Endodermal cell (in vitro differentiated cells): ENCODE measurements at places on chromosomes 6 and 20. TPM values are rescaled to one million over a fixed set of nuclear protein-coding genes. Genes with fewer than 3 reads are reported as not detected.
A peak's percentile ranks its signal among the peaks of the same experiment; 100 is the strongest.

MAK gene
- 0.18 to 0.33 TPM (median 0.32 TPM) in 3 replicates for total RNA-seq

DNA sequence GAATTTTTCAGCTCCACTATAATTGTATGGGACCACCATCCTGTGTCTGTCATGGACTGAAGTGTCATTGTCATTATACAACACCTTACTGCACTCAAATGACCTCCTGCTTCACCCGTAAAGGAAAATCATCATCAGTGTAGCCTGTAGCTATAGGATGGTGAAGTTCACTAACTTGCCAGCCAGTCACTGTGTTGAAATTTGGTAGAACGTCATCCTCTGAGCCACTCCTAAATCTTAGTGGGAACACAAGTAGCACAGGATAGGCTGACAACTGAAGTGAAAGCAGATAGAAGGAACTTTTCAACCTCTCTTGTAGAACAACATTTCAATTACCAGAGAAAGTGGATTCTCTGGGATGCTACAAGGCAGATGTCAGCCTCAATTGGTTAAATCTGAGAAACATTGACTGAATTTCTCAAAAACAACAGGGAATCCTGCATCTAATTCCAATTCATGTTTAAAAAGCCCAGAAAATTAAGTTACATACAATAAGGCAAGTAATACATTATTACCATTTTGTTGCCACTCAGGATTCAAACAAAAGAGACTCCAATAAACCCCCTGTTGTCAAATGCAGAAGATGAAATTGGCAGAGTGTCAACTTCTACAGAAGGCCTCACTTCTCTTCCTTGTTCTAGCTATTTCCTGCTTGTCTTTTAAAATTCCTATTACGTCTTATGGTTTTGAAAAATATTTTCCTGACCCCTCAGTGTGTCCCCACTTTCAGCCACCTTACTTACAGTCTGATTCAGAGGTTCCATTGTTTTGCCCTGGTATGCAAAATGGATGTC is 647.9 kb upstream of the AGPAT4 start:
- H3K27me3 ChIP-seq = no peaks in the 10 kb centered on the region
- no peak overlapping the region for H3K4me3 ChIP-seq
- H3K36me3 ChIP-seq = no peaks in the 10 kb centered on the region

DNA sequence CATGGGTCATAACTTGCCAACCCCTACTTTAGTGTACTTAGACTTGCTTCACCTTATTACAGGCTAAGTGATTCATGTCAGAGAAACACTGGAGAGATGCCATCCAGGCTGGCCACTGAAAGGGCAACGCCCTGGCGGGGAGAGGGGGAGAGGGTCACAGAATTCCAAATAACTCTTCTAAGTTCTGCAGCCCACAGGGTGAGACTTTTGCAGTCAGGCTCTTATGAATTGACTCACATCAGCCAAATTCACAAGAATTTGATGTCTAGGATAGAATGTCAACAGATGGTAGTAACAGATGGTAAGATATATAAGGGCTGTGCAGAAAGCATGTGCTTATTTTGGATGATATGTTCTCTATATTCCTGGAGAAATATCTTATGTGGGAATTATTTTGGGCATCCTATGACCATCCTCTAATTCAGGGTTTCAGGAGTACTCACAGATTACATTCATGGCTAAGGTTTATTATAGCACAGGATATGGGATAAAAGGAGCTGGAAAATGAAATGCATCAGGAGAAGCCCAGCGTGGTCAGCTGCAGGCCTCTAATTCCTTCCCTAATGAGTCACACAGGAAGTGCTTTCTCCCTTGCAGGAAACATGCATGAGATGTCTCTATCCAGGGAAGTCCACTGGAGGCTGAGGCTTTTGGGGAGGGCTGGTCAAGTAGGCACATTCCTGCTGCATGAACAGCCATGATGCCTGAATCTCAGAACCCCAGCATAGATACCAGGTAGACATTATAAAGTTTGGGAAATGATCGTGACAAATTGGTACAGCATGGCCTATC is 58.7 kb upstream of the RIN2 start:
- H3K4me1 ChIP-seq = no peaks in the 10 kb centered on the region
- no peak overlapping the region for H3K4me3 ChIP-seq
- peaks cover 11% of the 10 kb centered on the region for H3K36me3 ChIP-seq
- DNase-seq = no peak

FKBP1C gene
- 0.55 and 0.88 TPM in 2 replicates for total RNA-seq

YTHDF1 gene
- total RNA-seq = 63.7 and 64.9 TPM in 2 replicates

- H3K27ac ChIP-seq = no peak overlapping the region
- H3K4me1 ChIP-seq = no peaks in the 10 kb centered on the region
- H3K27me3 ChIP-seq = no peaks in the 10 kb centered on the region
- no peaks in the 10 kb centered on the region for H3K36me3 ChIP-seq
Measured at GRCh38 chr6:33568826-33569570, 11.1 kb downstream of the BAK1 start.

DNA sequence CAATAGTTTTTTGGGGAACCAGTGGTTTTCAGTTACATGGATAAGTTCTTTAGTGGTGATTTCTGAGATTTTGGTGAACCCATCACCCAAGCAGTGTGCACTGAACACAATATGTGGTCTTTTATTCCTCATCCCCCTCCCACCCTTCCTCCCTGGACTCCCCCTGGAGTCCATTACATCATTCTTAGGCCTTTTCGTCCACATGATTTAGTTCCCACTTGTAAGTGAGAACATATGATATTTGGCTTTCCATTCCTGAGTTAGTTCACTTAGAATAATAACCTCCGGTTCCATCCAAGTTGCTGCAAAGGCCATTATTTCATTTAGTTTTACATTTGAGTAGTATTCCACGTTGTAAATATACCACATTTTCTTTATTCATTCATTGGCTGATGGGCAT is 28.3 kb downstream of the RPP40 start:
- H3K4me1 ChIP-seq = peaks cover 7% of the 10 kb centered on the region
- no peak for DNase-seq
- no peak overlapping the region for H3K4me3 ChIP-seq
- H3K27ac ChIP-seq = no peak overlapping the region
- H3K36me3 ChIP-seq = no peaks in the 10 kb centered on the region
- no peaks in the 10 kb centered on the region for H3K27me3 ChIP-seq

PTGIS gene
- 20.9 to 24.3 TPM (median 22.5 TPM) in 3 replicates for total RNA-seq

DNA sequence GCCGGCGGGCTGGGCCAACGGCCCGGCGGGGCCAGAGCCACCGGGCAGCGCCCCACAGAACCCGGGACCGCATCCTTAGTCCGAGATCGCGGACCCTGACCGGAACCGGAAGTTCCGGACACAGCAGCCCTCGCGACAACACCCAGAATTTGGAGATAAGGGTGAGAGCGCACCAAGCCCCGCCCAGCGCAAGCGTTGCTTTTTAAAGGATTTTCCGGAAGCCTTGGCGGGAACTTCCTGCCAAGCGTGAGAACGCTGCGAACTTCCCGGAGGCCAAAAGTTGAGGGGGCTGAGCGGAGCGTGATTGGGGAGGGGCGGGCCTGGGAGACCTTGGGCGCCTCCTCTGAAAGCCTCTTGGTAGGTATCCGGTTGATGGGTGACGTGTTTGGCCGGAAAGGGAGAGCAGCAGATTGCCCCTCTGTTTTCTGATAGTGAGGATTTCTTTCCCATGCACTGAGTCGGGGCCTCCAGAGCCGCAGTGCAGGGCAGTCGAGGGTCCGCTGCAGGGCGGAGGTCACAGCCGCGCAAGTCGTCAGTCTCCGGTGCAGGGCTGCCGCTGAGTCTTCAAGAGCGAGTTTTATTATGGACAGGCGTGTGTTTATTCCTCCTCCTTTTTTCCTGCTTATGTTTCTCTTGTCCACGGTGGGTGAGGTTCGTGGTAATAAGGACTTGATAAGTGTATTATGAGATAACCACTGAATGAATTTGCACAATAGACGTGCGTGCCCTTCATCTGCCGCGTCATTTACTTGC is at the start of gene MTRF1L:
Gene MTRF1L, minus strand, starts transcription at position 97 of the 753 bp plus-strand sequence. Its CDS starts 24 bp downstream, at position 73.
- H3K27ac ChIP-seq = peak within 1 kb of the TSS; percentile 70
- peaks cover 18% of the 10 kb centered on the region for H3K36me3 ChIP-seq
- no peaks in the 10 kb centered on the region for H3K27me3 ChIP-seq
- no peaks in the 10 kb centered on the region for H3K4me1 ChIP-seq
- peak; percentile 99 for DNase-seq

- peaks cover 2% of the 10 kb centered on the region for H3K4me1 ChIP-seq
- no peak for DNase-seq
- no peaks in the 10 kb centered on the region for H3K36me3 ChIP-seq
- no peak overlapping the region for H3K27ac ChIP-seq
- no peak overlapping the region for H3K4me3 ChIP-seq
Measured at GRCh38 chr6:118639054-118639964, 12.1 kb downstream of the CEP85L start.

DNA sequence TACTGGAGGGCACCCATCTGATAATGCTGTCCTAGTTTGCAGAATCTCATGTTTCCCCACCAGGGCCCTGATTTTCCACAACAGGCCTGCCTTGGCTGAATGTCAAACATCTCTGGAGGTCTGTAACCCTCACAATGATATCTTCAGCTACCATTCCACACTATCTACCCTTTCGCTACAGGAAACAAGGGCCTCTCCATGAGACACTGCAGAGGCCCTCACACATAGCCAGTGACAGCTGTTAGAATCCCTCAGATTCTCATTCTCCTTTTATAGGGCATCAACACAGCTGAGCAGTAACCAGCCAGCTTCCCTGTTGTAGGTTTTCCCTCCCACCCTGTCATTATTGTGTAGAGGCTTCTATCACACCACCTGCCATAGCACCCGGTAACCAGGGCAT is 29.6 kb upstream of the MICB start:
- H3K27me3 ChIP-seq = peaks cover 32% of the 10 kb centered on the region
- no peak overlapping the region for H3K27ac ChIP-seq
- H3K4me3 ChIP-seq = no peak overlapping the region
- H3K36me3 ChIP-seq = no peaks in the 10 kb centered on the region
- no peaks in the 10 kb centered on the region for H3K4me1 ChIP-seq

PABPC1L gene
- 127 and 142 TPM in 2 replicates for total RNA-seq

DNA sequence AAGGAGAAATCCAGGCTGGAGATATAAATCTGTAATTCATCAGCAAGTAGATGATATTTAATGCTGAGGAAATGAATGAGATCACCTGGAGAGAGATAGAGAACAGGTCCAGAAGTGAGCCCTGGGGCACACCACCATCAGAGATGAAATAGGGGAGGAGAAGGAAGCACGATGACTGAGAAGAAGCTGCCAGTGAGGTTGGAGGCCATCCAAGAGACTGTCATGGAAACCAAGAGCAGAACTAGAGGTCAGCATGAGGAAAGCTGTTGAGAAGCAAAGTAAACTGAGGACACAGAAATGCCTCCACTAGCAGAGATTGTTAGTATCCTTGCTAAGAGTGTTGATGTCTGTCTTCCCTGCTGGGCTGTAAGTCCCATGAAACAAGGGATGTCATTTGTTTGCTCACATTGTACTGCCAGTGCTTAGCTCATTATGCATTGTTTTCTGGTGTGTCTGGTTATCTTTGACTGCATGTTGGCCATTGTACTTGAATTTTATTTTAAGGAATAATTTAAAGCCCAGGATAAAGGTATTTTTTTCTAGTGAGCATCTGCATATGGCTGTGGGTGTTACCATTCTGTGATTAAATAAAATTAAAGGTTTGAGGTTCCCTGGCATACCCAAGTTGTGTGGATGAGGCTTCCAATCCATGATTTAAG is 35.8 kb downstream of the CDH22 start:
- H3K4me1 ChIP-seq = peaks cover 27% of the 10 kb centered on the region
- H3K36me3 ChIP-seq = no peaks in the 10 kb centered on the region
- H3K27me3 ChIP-seq = no peaks in the 10 kb centered on the region
- no peak for DNase-seq
- no peak overlapping the region for H3K27ac ChIP-seq

TREML2 gene
- total RNA-seq = not detected in 2 replicates

GRCh38 chr6:169990095-169991030 is 238.9 kb downstream of the ERMARD start:
- H3K27ac ChIP-seq = no peak overlapping the region
- H3K4me1 ChIP-seq = no peaks in the 10 kb centered on the region
- no peaks in the 10 kb centered on the region for H3K27me3 ChIP-seq

LEMD2 gene
- total RNA-seq = 51.5 to 79.8 TPM (median 75.8 TPM) in 3 replicates

- peaks cover 48% of the 10 kb centered on the region for H3K36me3 ChIP-seq
- H3K27me3 ChIP-seq = no peaks in the 10 kb centered on the region
- H3K27ac ChIP-seq = no peak overlapping the region
- peaks cover 8% of the 10 kb centered on the region for H3K4me1 ChIP-seq
- DNase-seq = peak; percentile 48
Measured at GRCh38 chr6:158816329-158816728, 2.8 kb downstream of the EZR start.

PCMTD2 gene
- total RNA-seq = 136 and 158 TPM in 2 replicates

ZBTB22 gene
- 13.0 and 15.2 TPM in 2 replicates for total RNA-seq

RPL10A gene
- total RNA-seq = 1,652 and 1,719 TPM in 2 replicates

DNA sequence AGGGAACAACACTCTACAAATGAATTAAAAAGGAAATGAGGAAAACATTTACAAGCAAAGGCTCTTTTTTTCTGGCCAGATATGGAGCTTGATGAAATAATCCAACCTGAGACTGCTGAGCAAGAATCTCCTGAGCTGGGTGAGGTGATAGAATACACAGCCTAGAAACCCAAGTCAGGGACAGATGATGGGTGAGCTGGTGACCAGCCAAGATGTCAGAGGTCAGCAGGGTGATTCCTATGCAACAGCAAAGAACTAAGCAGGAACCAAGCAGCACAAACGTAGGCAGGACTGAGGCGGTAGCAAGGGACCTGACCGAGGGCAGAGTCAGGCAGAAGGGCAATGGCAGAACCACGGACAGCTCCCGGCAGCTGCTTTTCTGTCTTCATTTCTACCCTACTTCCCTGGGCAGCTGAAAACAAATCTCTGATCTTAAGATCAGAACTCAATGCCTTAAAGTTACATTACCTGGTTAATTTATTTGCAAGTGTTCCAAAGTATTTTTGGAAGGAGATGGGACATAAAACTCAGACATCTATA is 75.1 kb downstream of the CDC40 start:
- H3K27ac ChIP-seq = no peak overlapping the region
- H3K27me3 ChIP-seq = no peaks in the 10 kb centered on the region
- peaks cover 5% of the 10 kb centered on the region for H3K4me1 ChIP-seq
- DNase-seq = peak; percentile 90
- no peaks in the 10 kb centered on the region for H3K36me3 ChIP-seq

DNA sequence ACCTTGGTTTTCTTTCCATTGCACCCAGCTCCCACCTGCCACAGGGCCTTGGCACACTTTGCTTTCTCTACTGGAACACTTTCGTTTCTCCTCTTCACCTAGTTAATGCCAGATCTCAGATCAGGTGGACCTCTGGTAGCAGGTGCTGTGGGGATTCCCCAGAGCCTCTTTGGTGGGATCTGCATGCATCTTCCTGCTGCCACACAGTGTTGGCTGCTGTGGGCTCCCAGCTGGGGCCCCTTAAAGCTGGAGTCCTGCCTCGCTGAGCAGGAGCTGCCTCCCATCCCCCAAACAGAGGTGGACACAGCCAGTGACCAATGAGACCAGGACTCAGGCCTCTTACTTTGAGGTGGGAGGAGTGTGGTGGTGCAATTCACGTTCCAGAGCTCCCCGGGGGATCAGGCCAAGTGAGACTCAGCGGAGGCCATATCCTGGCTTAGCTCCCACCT is 28.4 kb downstream of the CEBPB start:
- H3K36me3 ChIP-seq = no peaks in the 10 kb centered on the region
- H3K27ac ChIP-seq = no peak overlapping the region
- no peak overlapping the region for H3K4me3 ChIP-seq
- DNase-seq = peak; percentile 49
- peaks cover 12% of the 10 kb centered on the region for H3K4me1 ChIP-seq

GRCh38 chr6:95244751-95245150 is 332.6 kb upstream of the MANEA start:
- no peak overlapping the region for H3K4me3 ChIP-seq
- no peaks in the 10 kb centered on the region for H3K36me3 ChIP-seq
- no peaks in the 10 kb centered on the region for H3K4me1 ChIP-seq
